ENCODE measurements at places on chromosomes 2 and 18.

DNA sequence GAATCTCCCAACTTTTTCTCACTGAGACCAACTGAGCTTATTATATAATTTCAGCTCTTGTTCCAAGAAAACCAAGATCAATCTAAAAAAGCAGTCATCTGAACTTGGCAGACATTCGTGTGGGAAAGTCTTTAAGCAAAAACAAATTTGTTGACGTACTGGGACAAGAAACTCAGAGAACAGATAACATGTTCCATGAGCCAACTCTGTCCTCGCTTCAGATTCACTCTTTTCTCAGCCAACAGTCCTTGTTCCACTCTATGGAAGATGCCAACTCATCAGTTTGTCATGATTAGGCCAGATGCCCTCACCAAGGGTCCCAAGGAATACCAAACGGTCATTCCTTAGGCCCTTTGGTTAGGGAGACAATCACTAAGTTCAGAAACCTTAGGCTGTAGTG, 224.2 kb upstream of the CTAGE1 start:
- no peak for DNase-seq

DNA sequence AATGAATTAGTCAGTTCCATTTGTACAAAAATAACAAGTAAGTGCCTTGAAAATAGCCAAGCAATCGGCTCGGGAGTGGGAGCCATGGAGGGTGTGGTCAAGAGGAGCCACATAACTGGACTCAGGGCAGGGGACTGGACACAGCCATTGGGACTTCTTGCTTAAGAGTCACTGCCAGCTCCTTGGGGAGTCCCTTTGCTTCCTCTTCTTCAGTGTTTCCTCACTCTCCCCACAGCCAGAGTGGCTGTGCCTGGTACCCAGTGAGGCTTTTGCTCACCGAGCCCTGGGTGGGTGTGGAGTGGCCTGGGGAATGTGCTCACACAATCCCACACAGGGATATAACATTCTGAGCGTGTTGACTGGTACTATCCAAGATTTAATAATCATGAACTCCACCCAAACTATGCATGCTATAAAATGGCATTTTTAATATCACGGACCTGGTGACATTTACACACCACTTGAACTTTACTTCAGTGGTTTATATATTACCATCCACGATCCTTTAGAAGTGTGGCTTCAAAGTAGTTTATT, 94.6 kb downstream of the PTGR3 start:
- DNase-seq: no peak

DNA sequence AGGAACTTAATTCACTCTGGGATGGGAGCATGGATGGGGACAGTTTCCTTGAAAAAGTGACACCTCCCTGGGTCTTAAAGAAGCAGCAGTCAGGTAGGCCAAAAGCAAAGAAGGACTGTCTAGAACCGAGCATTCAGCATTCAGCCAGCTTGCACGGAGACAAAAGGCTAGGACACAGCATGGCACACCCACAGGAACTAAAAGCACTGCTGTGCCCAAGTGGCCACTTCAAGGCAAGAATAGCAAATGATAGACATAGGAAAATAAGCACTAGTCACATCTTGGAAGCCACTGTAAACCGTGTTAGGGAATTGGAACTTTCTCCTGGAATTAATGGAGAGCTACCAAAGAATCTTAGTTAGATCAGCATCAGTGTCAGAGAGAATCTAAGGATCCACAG, 47.0 kb downstream of the LRP2 start:
- DNase-seq: no peak

- no peak for DNase-seq
These were observed 352.9 kb downstream of the LPIN1 start for GRCh38 chr2:12099374-12099773.

- DNase-seq: no peak
These were observed 99.6 kb downstream of the METTL8 start for GRCh38 chr2:171334171-171334570.

DNA sequence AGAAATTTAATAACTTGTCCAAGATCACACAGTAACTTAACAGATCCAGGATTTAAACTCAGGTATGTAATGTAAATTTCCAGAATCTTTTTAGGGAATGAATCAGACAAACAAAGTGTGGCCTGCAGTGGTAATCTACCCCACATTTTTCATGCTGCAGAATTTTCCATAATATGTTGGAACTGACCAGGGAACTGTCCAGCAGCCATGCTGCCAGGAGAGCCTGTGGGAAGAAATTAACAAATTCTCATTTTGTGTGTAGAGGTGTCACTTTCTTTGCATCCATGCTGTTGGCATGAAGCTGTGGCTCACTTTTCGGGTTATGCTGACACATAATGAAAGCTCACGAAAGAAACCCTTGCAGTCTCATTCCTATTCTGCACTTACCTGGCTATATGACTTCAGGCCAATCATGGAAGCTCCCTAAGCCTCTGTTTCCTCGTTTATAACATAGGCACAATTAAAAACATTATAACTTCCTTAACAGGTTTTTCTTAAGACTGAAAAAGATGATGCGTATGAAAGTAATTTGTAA, 54.7 kb downstream of the CDKL4 start:
- DNase-seq: no peak

DNA sequence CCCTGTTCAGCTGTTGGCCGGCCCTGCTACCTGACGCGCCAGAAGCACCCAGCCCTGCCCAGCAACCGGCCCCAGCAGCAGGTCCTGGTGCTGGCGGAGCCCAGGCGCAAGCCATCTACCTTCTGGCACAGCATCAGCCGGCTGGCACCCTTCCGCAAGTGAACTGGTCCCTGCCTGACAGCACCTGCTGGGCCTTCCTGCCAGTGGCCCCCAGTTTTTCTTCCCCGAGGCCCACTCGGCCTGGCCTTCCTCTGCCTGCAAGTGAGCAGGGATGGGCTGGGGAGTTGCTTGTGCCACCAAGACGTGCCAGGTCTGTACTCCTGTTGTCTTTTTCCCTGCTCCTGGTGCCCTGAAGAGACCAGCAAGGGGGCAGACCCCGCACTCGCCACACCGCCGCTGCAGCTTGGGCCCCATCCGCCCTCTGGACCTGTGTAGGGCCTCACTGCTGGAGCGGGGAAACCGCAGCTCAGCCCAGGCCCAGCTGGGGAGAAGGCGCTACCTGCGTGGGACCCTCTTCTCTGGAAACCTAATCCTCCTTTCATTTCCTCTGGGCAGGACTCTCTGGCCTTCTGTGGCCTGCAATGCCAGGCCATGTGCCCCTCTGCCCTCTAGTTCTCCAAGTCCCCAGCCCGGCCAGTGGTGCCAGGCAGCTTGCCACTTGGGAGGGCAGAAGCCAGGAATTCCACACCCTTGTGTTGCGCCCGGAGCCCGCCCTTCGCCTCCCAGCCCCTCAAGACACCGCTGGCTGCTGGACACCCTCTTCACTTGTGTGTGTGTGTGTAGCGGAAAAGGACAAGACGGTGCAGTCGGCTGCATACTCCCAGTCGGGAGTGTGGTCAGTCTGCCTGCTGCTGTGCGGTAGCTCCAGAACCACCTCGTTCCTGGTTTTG, 47.0 kb downstream of the FAM168B start:
- DNase-seq: no peak

- DNase-seq: no peak
These were observed 112.7 kb downstream of the GBX2 start for GRCh38 chr2:236055471-236055870.

DNA sequence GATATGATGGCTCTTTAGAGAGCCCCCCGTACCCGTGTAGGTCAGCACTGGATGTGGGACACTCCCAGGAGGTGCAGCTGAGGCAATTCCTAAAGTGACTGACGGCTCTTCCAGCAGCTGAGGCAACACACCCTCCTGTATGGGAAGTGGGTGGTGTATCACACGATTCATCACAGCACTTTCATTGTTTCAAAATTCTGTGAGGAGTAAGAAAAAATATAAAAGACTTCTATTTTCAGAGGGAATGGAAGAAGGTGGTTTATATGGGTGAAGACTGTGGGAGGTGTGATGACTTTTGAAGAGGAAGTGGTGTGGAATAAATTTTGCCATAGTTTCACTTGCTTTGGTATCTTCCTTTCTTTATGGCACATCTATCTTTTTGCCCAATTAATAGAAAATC, 22.3 kb downstream of the QPCT start:
- DNase-seq: peak; percentile 45

DNA sequence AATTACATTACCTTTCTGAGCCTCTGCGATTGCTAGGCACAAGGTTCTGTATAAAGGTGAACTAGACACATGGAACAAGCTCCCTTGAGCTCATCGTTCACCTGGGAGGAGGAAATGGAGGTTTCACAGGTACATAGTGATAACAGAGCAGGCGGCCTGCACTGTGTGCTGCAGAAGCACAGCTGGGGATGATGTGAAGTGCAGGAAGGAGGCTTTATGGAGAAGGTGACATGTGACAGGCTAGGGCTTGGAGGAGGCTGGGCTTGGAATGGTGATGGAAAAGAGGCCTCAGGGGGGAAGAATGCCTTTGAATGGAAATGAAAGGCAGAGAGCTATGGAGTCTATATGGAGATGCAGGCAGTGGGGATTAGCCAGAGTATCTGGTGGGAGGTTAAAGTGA, 22.9 kb downstream of the MARCHF4 start:
- DNase-seq: no peak

GRCh38 chr18:24988253-24988840, 363.6 kb downstream of the ZNF521 start:
- DNase-seq: no peak

DNA sequence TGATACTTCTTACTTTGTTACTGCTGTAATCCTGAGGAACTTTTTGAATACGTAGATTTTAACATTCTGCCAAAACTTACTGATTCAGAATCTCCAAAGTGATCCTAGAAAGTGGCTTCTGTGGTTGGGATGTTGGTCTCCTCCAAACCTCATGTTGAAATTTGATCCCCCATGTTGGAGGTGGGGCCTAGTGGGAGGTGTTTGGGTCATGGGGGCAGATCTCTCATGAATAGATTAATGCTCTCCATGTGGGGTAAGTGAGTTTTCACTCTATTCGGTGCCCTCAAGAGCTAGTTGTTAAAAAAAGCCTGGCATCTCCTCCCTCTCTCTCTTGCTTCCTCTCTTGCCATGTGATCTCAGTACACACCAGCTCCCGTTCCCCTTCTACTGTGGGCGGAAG, 329.9 kb downstream of the HRH4 start:
- no peak for DNase-seq

DNA sequence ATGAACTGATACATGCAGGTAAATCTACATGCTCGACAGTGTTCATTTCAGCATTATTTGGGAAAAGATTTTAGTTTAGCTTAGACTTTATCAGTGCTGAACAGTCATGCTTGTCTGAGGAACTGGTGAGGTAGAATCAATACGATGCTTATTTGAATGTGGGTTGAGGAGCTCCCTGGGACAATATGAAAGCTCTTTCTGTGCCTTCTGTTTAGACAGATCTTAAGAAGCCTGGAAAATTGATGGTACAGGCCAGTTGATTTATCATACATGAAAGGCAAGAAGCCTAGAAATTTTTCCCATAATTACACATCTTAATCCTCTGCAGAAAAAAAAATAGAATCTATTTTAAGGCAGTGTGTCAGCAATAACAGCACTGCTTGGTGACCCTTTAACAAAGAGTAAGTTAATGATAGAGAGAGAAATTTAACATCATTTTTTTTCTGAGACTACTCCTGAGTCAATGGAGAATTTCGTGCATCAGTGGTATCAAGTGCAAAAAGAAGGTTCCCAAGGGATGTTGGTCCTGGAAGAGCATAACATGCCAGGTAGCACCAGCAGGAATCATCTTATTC, 252.2 kb upstream of the CDH20 start:
- no peak for DNase-seq

DNA sequence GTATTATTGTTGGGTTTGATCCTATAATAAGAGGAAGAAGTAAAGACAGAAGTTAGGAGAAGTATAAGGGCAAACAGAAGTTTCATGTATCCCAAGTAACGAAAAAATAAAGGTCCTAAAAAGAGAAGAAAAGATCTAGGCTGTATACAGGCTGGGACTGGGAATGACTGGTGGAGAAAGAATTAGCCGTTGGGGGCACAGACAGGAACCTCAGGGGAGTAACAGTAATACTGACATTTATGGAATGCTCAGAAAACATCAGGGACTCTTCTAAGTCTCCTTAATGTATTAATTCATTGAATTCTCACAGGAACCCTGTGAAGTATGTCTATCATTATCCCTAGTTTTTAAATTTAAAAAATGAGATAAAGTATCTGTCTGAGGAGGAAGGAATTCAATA, 67.6 kb downstream of the PTPN2 start:
- no peak for DNase-seq

- no peak for DNase-seq
These were observed 130.1 kb upstream of the COPS8 start for GRCh38 chr2:236955521-236956030.

DNA sequence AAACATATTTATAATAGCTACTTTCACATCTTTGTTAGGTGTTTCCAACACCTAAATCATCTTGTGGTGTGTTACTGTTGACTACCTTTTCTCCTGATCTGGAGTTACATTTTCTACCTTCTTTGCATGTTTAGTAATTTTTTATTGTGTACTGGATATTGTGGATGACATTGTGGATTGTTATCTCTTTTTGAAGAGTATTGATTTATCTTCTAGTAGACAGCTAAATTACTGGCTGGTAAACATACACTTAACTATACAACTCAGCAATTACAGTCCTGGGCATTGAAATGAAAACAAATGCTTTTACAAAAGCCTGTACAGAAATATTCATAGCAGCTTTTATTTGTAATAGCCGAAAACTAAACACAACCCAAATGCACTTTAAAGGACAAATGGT, 150.8 kb downstream of the PTRHD1 start:
- DNase-seq: no peak

GRCh38 chr2:74551942-74552913, 1.5 kb downstream of the LOXL3 start:
- DNase-seq: no peak

- no peak for DNase-seq
These were observed 14.5 kb downstream of the SPATS2L start for GRCh38 chr2:200320991-200321390.

- DNase-seq: peak; percentile 39
These were observed 79.6 kb upstream of the UBXN4 start for GRCh38 chr2:135662088-135662487.

DNA sequence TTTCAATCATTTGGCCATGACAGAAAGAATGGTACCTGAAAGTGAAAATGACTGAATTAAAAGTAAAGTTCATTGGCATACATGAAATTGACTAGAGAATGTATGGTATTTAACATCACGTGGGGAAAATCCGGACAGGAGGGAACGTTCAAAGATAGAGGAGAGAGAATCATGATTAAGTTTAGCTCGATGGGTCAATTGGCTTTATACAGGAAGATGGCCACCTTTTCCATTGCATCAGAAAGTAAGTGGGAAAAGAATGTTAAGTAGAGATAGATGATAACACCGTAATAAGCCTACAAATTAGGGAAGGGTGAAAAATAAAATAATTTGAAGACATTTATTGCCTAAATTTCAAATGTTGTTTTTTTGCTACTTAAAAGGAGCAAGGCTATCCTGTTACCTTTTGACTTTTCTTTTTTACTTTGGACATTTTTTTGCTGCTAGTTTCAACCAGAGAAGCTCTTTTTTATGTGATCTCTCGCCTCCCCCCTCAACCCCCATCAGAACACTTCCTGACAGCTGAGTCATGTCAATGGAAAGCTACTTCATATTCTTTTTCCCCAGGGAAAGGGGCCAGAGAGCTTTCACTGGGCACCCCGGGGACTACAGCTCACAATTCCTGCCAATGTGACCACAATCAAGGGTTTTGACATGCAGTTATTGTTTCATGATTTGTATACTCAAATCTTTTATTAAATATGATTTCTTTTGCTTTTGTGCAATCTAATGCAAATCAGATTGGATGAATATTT, 767 bp upstream of the CCDC102B start:
- no peak for DNase-seq

Measured in T-helper 2 cell treated with Interferon-gamma antibody and Interleukin-4, amounts not matched to agents 5 μg/mL and 100 μg/mL, for 36 hours (primary cell).